Mucosa of gallbladder (tissue), 1 donor: ENCODE measurements at places on chromosomes 5 and 9.

DNA sequence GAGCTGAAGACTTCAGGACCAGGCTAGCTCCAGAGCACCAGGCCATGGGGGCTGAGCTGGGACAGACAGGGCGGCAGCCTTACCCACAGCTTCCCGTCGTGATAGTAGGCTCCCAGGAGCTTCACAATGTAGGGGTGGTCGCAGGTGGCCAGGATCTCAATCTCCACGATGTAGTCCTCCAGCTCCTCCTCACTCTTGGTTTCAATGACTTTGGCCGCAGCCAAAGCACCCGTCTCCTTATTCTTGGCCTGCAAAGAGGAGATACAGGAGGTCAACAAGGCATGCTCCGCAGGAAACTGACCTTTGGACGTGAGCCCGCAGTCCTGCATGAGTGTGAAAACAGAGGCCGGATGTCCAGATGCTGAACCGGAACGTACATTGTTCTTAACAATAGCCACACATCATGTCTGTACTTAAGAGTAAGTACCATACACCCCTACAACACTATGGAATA is 31.5 kb downstream of the STK10 start:
- peak; percentile 50 for DNase-seq

DNA sequence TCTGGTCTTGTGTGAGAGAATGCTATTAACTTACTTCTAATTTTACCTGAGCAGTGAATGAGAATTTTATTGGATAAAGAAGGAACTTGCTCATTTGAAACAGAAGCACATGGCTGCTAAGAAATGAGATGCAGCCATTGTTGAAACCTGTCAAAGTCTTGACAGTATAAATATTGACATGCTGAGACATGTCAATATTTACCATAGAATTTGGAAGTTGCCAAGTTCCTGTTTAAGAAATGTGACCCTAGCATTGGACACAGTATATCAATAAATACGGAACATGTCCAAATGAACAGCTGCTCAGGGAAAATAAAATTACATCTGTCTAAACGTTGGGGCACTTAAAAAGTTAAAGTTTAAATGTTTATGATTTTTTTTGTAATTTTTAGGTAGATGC is 7.8 kb downstream of the XRCC4 start:
- DNase-seq: no peak

- DNase-seq: no peak
Observed at GRCh38 chr5:33612386-33612785, 171.6 kb downstream of the TARS1 start.

DNA sequence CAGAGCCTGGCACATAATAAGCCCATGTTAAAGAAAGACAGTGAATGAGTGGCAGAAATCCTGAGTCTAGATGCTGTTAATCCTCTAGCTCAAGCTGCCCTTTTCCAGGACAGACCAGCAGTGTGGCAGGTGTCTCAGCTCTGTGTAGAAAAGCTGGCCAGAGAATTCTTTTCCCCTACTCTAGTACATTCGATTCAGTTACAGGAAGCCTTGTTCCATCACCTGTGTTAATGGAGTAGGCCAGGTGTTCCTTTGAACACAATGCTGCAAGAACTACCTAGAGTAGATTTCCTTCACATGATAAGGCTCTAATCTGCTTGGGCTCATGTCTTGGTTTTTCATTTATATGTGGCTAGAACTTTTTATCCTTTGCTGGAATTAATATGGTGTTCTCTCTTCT is 52.5 kb downstream of the NUP214 start:
- no peak for DNase-seq

DNA sequence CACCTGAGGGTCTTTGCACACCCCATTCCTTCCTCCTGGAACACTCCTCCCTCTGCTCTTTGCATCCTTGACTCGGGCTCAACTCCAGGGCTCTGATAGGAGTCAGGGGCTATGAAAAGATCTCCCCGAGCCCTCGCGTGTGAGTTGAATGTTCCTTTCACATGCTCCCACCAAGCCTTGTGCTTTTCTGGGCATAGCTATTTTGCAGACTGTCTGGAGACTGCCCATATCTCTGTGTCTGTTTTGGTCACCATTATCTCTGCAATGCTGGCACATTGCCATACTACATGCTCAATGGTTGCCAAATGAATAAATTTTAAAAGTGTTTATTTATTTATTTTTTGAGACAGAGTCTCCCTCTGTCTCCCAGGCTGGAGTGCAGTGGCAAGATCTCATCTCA is 56.9 kb upstream of the PLPP1 start:
- no peak for DNase-seq

- DNase-seq: no peak
Observed at GRCh38 chr5:159792180-159792579, 124.1 kb upstream of the ADRA1B start.

DNA sequence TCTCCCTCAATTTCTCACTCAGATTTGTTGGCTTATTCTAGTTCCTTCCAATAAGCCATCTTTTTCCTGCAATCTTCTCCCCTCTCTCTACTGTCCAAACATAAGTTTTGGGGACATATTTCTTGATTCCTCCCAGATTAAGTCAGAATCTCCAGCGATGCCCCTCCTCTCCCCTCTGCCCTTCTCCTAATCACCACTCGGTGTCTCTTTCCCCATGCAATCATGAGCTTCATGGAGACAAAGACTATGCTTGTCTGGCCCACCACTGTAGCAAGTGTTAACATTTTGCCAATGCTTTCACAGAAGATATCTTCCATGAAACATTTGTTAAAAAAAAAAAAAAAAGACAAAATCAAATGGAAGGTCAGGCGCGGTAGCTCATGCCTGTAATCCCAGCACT is 42.4 kb downstream of the PDE6A start:
- DNase-seq: no peak

DNA sequence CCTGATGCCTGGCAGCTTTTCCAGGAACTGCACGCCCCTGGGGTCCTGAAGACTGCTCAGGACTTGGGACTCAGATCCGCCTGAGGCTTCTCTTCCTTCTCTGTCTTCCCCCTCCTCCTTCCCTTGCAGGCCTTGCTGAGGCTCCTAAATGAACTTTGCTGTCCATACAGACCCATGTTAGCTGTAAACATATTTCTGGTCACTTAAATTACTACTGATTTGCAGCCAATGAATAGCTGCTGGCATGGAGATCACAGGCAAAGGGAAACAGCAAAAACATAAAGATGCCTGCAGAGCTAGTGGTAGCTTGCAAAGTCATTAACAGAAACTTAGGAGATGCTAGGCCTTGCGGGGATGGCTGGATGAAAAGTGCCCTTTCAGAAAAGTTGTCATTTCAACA is 261.9 kb downstream of the GADD45G start:
- no peak for DNase-seq

- DNase-seq: no peak
Observed at GRCh38 chr5:103340717-103341388, 82.3 kb downstream of the MACIR start.

- DNase-seq: no peak
Observed at GRCh38 chr9:38067859-38068681, 957 bp downstream of the SHB start.

DNA sequence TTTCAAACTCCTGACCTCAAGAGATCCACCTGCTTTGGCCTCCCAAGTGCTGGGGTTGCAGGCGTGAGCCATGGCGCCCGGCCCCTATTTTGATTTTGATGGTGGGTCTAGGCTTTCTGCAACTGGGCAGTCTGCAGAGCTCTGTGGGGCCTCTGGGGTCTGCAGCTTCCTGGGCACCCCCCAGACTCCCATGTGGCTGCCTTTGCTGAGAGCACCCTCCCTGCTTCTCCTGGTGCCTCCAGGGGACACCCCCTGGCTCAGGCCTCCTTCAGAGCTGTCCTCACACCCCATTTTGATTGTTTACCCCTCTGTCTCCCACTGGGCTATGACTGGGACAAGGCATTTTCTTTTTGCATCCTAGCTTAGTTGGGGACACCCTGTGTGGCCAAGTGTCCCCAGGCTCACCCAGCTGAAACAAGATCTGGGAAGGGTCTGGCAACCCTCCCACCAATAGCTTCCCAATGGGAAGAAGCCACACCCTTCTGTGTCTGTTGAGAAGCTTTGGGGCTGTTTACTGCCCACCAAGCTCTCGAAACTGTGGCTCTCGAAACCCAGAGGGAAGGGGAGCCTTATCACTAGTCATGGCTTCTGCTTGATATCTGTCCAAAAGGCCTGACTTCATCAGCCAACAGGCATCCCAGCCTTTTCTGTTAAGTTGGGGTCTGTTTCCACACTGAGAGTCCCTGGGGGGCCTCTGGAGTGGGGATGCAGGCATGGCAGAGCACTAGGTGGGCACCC is 204.4 kb upstream of the IER5L start:
- DNase-seq: no peak

- no peak for DNase-seq
Observed at GRCh38 chr9:126715382-126715781, 89.5 kb upstream of the ZBTB43 start.

GRCh38 chr5:147935032-147935431 is 28.7 kb upstream of the C5orf46 start:
- peak; percentile 29 for DNase-seq

DNA sequence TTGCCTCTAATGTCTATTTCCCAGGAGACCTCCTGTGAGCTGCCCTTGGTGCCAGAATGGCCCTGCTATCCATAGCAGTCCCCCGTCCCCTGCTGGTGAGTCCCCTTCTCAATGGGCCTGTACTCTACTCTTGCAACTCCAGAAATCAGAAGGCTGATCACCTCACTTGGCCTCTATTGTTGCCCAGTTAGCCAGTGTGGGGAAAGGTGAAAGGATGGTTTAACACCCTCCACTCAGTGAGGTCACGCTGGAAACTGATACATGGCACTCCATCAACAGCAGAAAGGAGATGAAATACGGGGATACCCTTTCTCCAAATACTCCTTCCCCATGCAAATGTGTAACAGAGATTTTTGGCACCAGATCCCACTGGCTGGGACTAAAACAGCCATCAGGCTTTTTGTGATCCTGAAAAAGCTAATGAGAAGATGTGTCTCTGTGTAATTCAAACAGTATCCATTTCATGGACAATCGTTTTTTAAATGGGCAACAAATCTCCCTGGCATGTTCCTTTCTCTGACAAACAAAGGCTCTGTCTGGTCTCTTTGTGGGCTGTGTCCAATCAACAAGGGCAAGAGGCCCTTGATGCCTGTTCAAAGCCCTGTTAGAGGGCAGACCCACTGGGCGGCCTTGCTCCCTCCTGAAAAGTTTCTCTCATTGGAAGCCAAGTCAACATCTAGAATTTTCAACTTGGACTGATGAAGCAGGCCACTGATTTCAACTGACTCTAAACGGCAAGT is 343.7 kb downstream of the SPOCK1 start:
- no peak for DNase-seq

DNA sequence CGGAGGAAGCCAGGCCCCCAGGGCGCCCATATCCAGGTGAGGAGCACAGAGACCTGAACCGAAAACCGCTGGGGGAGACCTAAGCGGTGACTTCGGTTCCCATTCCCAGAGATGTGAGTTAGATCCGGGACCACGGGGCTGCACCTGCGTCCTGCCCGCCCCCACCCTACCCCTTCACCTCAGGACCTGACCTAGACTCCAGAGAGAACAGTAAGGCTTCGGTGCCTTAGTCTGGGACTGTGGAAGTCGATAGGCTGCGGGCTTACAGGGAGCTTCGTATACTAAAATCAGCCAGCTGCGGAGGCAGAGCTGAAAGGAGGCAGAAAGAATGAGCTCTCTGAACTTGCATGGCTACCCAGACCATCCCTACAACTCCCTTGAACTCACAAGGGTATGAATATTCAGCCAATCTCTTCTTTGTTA is 518 bp upstream of the FAM13B start:
- no peak for DNase-seq

- DNase-seq: no peak
Observed at GRCh38 chr9:114362394-114362793, 25.4 kb downstream of the AKNA start.

GRCh38 chr5:123951582-123951977 is 439.6 kb downstream of the CSNK1G3 start:
- DNase-seq: no peak

DNA sequence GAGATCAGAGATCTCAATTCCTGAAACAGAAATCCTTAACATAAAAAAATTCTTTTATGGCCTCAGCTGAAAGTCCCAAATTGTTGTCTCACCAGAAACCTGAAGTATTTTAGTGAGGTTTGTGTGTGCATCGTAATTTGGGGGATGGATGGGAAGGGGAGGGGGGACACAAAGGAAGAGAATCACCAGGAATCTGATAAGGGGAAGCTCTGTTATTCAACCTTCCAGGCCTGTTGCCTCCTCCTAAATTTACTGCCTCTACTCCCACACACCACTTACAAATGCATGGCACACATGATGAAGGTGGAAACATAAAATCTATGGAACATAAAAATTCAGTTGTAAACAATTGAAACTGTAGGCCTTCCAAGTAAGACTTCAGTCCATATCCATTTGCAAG is 97.7 kb downstream of the NPR3 start:
- DNase-seq: no peak

DNA sequence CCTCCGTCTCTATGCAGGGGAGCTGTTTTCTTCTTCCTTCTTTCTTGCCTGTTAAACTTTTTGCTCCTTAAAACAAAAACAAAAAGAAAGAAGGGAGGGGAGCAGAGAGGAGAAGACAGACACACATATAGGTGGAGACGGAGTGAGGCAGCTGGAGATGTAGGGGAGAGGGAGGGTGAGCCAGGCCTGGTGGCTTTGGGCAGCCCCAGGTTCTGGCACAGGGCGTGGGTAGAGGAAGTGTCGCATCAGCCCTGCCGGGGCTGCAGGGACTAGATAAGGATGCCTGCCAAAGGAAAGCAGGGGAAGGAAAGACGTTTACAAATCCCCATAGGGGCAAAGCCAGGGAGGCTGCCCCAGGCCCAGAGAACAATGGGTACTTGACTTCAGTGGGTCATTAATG is 38.7 kb upstream of the PTGS1 start:
- no peak for DNase-seq

GRCh38 chr9:91056917-91057316 is 255.3 kb downstream of the SYK start:
- DNase-seq: no peak

GRCh38 chr9:121179930-121180681 is 21.6 kb downstream of the RAB14 start:
- DNase-seq: no peak

DNA sequence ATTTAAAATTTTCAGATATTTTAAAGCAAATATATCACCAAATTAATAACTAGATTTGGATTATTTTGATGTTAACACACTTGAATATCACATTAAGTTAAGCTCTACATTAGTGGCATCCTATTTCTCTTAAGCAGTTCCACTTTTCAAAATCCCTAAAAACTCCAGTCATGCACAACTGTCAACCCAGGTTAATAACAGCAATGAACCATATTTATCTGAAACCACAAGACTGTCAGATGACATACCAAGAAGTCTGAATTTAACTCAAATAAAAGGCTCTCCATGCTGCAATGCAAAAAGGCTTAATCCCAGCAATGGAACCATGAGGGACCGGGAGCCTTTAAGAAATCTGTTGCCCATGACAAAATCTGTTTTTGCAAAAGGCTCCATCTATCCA is 27.5 kb downstream of the FNIP1 start:
- DNase-seq: no peak

DNA sequence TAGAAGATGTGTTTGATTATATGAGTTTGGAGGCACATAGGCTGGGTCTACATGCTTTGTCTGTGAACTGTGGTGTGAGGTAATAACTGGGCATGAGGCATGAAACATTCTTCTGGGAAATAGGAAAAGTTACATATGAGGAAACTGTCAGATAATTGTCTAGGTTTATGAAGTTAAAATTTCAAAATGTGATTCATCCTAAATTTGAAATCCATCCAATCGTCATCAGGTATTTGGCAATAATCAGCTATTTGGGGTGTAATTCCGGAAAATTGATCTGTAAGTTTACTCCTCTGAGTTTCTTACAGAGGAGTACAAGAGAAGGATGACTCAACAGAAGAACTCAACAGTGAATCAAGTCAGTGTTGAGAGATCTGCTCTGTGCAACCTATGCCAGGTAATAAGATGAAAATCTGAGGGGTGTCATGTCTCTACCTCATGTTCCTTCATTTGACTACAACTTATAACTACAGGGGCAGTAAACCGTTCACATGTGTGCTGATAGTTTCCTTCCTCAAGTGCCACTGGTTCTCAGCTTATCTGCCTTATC is 1171.6 kb upstream of the CDH18 start:
- no peak for DNase-seq
